Neural progenitor cell (in vitro differentiated cells): ENCODE measurements at places on chromosomes 13 and 19.

DNA sequence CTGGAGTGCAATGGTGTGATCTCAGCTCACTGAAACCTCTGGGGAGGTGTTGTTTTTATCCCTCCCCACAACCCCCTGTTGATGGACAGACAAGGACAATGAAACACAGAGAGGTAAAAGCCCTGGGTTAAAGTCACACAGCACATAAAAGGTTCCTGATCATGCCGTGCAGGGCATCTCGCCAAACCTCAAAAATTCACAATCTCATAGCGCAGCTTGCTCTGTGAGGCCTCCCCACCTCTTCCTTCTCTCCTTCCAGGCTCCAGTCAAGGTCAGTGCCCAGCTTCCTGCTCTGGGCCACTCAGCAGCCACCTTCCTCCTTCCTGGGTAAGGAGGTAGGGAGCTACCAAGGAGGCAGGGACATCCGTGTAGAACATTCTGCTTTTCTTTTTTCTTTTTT, 2.3 kb downstream of the FUT2 start:
- no peak for DNase-seq
- H3K27ac ChIP-seq, result no peak overlapping the region
- H3K27me3 ChIP-seq, result peaks cover 17% of the 10 kb centered on the region
- H3K36me3 ChIP-seq, result no peaks in the 10 kb centered on the region
- H3K4me1 ChIP-seq, result peaks cover 8% of the 10 kb centered on the region

- H3K27ac ChIP-seq, result no peak overlapping the region
- H3K27me3 ChIP-seq, result no peaks in the 10 kb centered on the region
- no peaks in the 10 kb centered on the region for H3K36me3 ChIP-seq
- no peaks in the 10 kb centered on the region for H3K4me1 ChIP-seq
- no peak overlapping the region for H3K4me3 ChIP-seq
These were observed 50.7 kb upstream of the FNDC3A start for GRCh38 chr13:48925001-48925400.

DNA sequence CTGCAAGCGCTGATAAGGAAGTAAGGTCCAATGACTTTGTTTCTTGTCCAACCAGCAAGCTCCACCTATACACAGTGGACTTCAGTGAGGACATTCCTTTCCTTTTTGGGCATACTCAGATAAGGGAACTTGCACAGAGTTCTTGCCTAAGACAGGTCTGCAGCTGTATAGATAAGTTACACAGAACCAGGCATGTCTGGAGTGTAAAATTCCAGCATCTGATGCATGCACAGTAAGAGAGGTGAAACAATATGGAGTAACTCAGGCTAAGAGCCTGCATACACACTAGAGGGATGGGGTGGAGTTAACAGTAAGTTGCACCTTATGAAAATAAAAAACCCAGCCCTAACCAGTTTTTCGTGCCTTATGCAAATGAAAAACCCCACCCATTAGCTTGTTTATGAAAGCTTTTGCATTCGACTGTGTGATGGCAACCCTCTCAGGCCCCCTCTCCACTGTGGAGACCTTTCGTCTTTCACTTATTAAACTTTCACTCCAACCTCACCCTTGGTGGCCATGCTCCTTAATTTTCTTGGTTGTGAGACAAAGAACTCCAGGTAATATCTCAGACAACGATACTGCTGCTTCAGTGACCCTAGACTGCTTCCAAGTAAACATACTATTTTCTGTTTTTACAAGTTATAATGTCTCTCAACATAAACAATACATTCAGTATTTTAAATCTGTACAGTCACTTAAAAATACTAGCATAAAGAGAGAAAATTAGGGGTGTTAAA, 2859.0 kb upstream of the PCDH20 start:
- no peaks in the 10 kb centered on the region for H3K36me3 ChIP-seq
- no peak for DNase-seq
- no peaks in the 10 kb centered on the region for H3K4me1 ChIP-seq
- no peak overlapping the region for H3K27ac ChIP-seq
- no peak overlapping the region for H3K4me3 ChIP-seq
- H3K27me3 ChIP-seq, result no peaks in the 10 kb centered on the region

DNA sequence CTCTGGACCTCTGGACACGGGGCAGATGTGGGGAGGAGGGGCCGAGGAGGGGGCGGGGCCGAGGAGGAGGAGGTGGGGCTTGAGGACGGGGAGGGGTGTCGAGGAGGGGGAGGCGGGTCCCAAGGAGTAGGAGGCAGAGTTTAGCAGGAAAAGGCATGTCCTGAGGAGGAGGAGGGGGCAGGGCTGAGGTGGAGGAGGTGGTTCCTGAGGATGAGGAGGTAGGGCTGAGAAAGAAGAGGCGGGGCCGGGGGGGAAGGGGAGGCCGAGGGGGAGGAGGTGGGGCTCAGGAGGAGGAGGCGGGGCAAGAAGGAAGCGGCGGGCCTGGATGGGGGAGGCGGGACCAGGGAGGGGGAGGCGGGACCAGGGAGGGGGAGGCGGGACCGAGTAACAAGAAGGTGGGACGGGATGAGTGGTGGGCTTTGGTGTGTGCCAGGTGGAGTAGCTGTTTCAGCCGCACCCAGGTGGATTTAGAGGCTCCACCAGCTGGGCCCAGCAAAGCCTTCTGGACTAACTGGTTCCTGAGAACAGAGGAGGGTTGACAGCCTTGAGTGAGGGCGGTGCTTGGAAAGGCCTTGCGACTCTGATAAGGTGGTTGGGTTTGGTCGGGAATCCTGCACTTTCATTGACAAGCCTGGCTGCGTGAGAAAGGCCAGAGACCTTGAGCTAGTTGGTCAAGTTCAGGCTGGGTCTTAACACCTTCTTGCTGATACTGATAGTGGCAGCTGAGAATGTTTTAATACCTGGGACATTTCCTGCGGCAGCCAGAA, 7.7 kb downstream of the TECR start:
- DNase-seq, result peak; percentile 95
- H3K4me1 ChIP-seq, result no peaks in the 10 kb centered on the region
- no peaks in the 10 kb centered on the region for H3K36me3 ChIP-seq

DNA sequence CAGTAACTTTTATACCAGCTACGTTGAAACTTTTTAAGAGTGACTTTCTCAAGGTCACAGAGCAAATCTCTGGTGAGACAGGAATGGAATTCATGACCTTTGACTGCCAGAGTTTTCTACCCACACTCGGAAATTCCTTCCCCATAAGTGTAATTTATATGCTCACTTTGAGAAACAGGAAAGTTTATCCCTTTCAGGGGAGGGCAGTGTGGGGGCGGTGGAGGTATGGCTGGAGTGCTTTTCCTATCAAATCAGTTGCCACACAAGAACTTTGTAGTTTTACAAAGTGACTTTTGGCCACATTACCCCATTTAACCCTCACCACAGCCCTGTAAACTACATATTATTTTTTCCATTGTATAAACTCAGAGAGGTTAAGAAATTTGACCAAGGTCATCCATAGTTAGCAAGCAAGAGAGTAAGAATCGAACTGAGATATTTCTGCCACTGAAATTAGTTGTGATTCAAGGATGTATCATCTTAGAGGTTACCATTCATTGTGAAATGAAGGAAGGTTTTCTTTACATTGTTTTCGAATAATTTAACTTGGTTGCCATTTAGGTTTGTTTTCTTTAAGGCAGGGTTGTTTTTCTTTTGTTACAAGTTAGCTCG, 5.9 kb downstream of the KLF12 start:
- no peaks in the 10 kb centered on the region for H3K36me3 ChIP-seq
- DNase-seq, result no peak
- no peaks in the 10 kb centered on the region for H3K4me1 ChIP-seq
- no peak overlapping the region for H3K4me3 ChIP-seq

- H3K27ac ChIP-seq, result no peak overlapping the region
- no peaks in the 10 kb centered on the region for H3K27me3 ChIP-seq
- no peak for DNase-seq
- H3K4me3 ChIP-seq, result no peak overlapping the region
These were observed 16.9 kb upstream of the CD22 start for GRCh38 chr19:35311901-35312665.

- no peak overlapping the region for H3K4me3 ChIP-seq
- no peaks in the 10 kb centered on the region for H3K4me1 ChIP-seq
- no peak overlapping the region for H3K27ac ChIP-seq
- no peaks in the 10 kb centered on the region for H3K36me3 ChIP-seq
- H3K27me3 ChIP-seq, result no peaks in the 10 kb centered on the region
- DNase-seq, result no peak
These were observed 10.4 kb downstream of the CLASRP start for GRCh38 chr19:45049073-45049736.

DNA sequence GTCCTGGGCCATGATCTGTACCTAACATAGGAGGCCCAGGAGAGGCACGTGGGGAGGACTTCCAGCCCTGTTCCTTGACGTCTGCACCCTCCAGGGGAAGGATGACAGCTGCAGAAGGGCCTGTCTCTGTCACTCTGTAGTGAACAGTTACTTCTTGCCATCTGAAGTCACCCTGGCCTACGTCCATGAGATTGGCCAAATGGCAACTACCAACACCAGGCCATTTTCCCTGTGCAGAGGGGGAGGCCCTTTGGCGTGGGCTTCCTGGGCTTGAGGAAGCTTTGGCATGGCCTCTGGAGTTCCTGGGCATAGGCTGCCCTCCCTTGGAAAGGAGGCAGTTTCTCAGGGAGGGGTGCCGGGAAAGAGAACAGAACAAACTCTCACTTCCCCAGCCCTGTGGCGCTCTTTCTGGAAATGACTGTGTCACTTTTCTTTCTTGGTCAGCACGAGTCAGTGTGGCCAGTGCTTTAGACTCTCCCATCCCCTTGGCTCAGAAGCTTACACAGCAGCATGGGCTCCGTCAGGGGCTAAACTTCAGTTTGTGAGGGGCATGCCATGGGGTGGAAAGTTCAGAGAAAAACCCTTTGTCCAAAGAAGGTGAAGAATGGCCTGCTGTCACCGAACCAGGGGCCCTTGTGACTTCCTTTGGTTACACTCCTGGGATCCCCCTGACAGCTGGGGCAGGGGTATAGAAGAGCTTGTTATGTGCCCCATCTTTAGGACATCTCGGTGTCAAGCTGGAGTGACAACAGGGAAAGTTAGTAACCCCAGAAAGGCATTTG, 5.3 kb downstream of the CARM1 start:
- H3K27me3 ChIP-seq, result no peaks in the 10 kb centered on the region
- H3K4me1 ChIP-seq, result peaks cover 23% of the 10 kb centered on the region
- no peaks in the 10 kb centered on the region for H3K36me3 ChIP-seq
- peak overlapping the region; percentile 26 for H3K27ac ChIP-seq
- H3K4me3 ChIP-seq, result no peak overlapping the region

DNA sequence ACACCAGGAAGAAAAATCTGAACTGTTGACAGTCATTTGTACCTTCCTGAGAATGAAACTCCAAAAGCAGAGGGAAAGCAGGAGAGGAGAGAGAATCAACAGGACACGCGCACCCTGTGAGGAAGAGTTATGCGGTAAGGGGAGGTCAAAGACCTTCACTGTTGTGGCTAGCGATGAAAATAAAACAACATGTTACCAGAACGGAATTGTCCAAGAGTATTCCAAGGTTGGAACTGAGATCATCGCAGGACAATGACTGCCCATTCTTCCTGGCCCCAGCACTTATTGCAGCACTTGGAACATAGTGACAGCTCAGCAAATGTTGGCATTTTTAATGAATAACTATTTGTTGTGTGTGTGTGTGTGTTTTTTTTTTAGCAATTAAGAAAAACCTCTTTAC, 176.0 kb upstream of the TSC22D1 start:
- H3K36me3 ChIP-seq, result no peaks in the 10 kb centered on the region
- H3K27ac ChIP-seq, result no peak overlapping the region
- no peak overlapping the region for H3K4me3 ChIP-seq

- no peak overlapping the region for H3K27ac ChIP-seq
- peak; percentile 47 for DNase-seq
- H3K36me3 ChIP-seq, result no peaks in the 10 kb centered on the region
- peaks cover 28% of the 10 kb centered on the region for H3K4me1 ChIP-seq
These were observed 62.1 kb downstream of the GGACT start for GRCh38 chr13:100526318-100527000.

DNA sequence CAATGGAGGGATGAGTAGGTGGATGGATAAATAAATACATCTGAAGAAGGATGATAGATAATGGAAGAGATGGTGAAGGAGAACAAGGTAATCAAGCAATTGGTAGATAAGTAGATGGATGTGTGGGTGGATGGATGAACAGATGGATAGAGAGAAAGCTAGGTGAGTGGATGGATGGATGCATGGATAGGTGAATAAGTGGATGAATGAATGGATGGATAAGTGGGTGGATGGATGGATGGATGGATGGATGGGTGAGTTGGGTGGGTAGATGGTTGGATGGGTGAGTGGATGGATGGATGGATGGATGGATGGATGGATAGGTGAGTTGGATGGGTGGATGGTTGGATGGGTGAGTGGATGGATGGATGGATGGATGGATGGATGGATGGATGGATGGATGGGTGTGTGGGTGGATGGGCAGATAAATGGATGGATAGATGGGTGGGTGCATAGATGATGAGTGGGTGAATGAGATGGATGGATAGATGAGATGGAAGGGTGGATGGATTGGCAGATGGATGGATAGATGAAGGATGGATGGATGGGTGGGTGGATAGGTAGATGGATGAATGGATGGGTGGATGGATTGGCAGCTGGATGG, 6.3 kb downstream of the SEMA6B start:
- no peak overlapping the region for H3K4me3 ChIP-seq
- no peaks in the 10 kb centered on the region for H3K36me3 ChIP-seq
- H3K4me1 ChIP-seq, result no peaks in the 10 kb centered on the region
- no peak for DNase-seq
- H3K27ac ChIP-seq, result no peak overlapping the region

GRCh38 chr13:112530861-112531260, 57.1 kb downstream of the TUBGCP3 start:
- no peaks in the 10 kb centered on the region for H3K36me3 ChIP-seq
- no peak overlapping the region for H3K27ac ChIP-seq
- no peaks in the 10 kb centered on the region for H3K4me1 ChIP-seq
- no peaks in the 10 kb centered on the region for H3K27me3 ChIP-seq
- DNase-seq, result no peak
- H3K4me3 ChIP-seq, result no peak overlapping the region

DNA sequence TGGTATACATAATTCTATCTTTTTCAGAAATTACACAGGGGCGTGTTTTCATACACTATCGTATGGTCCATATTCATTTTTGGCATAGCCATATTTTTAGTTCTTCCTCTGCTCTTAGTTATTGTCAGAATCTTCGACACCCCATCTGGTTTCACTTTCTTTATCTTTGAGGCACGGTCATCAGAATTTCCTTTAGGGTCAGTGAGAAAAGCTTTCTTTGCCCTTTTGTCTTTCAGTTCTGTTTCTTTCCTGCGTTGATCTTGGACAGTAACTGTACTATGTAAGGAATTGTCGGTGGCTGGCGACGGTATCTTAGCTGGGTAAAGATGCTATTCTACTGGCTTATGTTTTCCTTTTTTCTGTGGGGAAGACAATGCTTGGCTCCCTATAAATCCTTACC, 10.6 kb upstream of the KIR2DL4 start:
- H3K4me1 ChIP-seq, result no peaks in the 10 kb centered on the region
- no peaks in the 10 kb centered on the region for H3K27me3 ChIP-seq
- no peak overlapping the region for H3K27ac ChIP-seq

DNA sequence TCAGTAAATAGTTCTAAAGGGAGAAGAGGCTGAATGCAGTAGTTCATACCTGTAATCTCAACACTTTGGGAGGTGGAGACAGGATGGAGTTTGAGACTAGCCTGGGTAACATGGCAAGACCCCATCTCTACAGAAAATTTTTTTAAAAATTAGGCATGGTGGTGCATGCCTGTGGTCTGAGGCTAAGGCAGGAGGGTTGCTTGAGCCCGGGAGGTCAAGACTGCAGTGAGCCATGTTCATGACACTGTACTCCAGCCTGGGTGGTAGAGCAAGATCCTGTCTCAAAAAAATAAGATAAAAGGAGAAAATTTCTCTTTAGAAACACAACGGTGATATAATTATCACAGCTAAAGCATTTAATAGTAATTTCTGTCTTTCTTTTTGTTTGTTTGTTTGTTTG, 57.1 kb downstream of the SIPA1L3 start:
- no peak overlapping the region for H3K27ac ChIP-seq
- H3K4me3 ChIP-seq, result no peak overlapping the region
- no peak for DNase-seq
- H3K4me1 ChIP-seq, result peaks cover 19% of the 10 kb centered on the region
